ENCODE measurements at places on chromosomes 5 and 9. TPM values are rescaled to one million over a fixed set of nuclear protein-coding genes. Genes with fewer than 3 reads are reported as not detected.
A peak's percentile ranks its signal among the peaks of the same experiment; 100 is the strongest.

PCA3 gene
- total RNA-seq = not detected

PAEP gene
- total RNA-seq = not detected

HACD4 gene
- 5.3 TPM for total RNA-seq

SLC31A1 gene
- 16.7 TPM for total RNA-seq

EGFL7 gene
- 0.94 TPM for total RNA-seq

LMAN2 gene
- 91.5 TPM for total RNA-seq

OR1L1 gene
- not detected for total RNA-seq

INSL6 gene
- total RNA-seq = not detected

CCIN gene
- not detected for total RNA-seq

SH3PXD2B gene
- 0.84 TPM for total RNA-seq

RGS7BP gene
- not detected for total RNA-seq

SPINK7 gene
- total RNA-seq = not detected

GRCh38 chr5:112799661-112800060 is 61.4 kb upstream of the SRP19 start:
- H3K4me1 ChIP-seq = peaks cover 1% of the 10 kb centered on the region
- no peak overlapping the region for H3K27ac ChIP-seq
- no peak for DNase-seq
- peaks cover 7% of the 10 kb centered on the region for H3K36me3 ChIP-seq

DNA sequence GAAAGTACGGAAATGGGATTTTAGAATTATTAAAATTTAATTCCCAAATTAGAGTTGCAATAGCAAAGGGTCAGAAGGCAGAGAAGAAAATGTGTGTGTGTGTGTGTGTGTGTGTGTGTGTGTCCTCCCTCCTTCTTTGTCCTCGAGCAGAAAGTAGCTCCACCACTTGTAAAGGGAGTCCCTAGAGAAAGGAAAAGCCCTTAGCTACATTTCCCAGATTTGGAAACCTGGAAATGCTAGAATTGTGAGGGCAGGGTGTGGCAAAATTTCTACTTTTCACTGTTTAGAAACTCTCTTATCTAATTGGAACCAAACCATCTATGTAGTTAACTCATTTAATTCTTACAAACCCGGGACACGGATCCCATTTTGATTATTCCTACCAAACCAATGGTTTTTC is 33.2 kb upstream of the LIFR start:
- H3K4me3 ChIP-seq = no peak overlapping the region

DNA sequence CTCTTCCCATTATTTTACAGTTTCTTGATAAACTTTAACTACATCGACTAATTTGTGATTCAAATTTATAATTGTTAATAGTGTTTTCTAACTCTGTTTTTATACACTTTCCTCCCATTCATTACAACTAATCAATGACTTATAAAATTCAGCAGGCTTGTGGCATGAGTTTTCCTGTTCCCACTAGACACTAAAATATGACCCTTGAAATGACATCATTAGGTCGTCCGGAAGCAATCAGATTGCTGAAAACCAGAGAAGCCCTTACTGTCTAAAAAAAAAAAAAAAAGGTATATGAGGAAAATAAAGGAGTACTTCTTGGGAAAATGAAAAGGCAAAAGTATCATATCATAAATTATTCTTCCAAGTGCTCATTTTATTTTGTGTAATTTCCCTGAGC is 553.7 kb downstream of the ZNF608 start:
- H3K4me1 ChIP-seq = no peaks in the 10 kb centered on the region
- DNase-seq = no peak
- no peak overlapping the region for H3K4me3 ChIP-seq
- H3K36me3 ChIP-seq = no peaks in the 10 kb centered on the region

DNA sequence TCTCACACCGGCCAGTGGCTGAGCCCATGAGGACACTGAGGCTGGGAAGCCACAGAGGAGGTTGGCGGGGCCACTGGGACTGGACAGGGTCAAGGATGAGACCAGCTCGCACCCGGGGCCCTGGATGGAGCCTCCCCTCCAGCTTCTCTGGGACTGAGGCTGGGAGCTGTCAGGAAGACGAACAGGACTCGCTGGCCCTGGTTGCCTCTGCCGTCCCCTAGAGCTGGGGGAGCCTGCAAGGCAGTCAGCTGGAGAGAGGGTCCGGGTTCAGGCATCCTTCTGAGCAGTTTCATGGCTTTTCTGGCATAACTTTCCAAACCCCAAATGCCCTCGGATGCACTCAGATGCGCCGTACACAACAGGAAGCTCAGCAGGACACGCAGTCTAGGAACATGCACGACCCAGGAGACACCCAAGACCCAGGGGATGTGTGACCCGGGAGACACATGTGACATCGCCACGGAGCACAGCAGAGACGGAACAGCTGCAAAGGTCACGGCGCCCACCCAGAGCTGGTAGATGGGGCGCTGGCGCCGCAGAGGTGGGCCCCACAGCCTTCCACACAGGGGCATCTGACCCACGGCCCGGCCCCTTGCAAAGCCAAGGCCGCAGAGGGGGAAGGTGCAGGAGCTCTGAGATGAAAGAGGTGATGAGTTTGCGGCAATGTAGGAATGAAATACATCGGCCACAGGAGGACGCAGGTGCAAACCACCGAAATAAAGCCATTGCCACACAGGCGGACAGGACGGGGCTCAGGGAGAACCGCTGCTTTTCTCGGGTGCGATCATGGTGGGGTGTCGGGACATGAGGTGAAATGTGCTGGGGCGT is 17.1 kb downstream of the TPPP start:
- no peak overlapping the region for H3K27ac ChIP-seq
- no peak overlapping the region for H3K4me3 ChIP-seq
- DNase-seq = no peak
- no peaks in the 10 kb centered on the region for H3K36me3 ChIP-seq
- peaks cover 8% of the 10 kb centered on the region for H3K4me1 ChIP-seq

- peaks cover 44% of the 10 kb centered on the region for H3K4me1 ChIP-seq
- peaks cover 3% of the 10 kb centered on the region for H3K36me3 ChIP-seq
- H3K27ac ChIP-seq = no peak overlapping the region
- no peak for DNase-seq
- no peak overlapping the region for H3K4me3 ChIP-seq
These were observed 24.4 kb downstream of the ARHGAP26 start for GRCh38 chr5:142794537-142794936.

GRCh38 chr5:927172-928015 is 34.7 kb downstream of the TRIP13 start:
- H3K36me3 ChIP-seq = peaks cover 2% of the 10 kb centered on the region
- H3K27me3 ChIP-seq = peaks cover 44% of the 10 kb centered on the region
- H3K4me1 ChIP-seq = peaks cover 1% of the 10 kb centered on the region
- H3K4me3 ChIP-seq = no peak overlapping the region

- no peak overlapping the region for H3K27ac ChIP-seq
- H3K27me3 ChIP-seq = no peaks in the 10 kb centered on the region
- no peak overlapping the region for H3K4me3 ChIP-seq
These were observed 9.1 kb downstream of the AK1 start for GRCh38 chr9:127868278-127868902.

GRCh38 chr9:137293094-137293481 is 9.0 kb downstream of the NRARP start:
- no peak overlapping the region for H3K27ac ChIP-seq
- H3K4me1 ChIP-seq = peaks cover 9% of the 10 kb centered on the region
- no peak for DNase-seq
- no peaks in the 10 kb centered on the region for H3K36me3 ChIP-seq
- peaks cover 38% of the 10 kb centered on the region for H3K27me3 ChIP-seq

- H3K4me3 ChIP-seq = no peak overlapping the region
- H3K27me3 ChIP-seq = peaks cover 25% of the 10 kb centered on the region
- no peak for DNase-seq
- H3K27ac ChIP-seq = no peak overlapping the region
These were observed 62.7 kb upstream of the OSMR start for GRCh38 chr5:38783011-38783561.

DNA sequence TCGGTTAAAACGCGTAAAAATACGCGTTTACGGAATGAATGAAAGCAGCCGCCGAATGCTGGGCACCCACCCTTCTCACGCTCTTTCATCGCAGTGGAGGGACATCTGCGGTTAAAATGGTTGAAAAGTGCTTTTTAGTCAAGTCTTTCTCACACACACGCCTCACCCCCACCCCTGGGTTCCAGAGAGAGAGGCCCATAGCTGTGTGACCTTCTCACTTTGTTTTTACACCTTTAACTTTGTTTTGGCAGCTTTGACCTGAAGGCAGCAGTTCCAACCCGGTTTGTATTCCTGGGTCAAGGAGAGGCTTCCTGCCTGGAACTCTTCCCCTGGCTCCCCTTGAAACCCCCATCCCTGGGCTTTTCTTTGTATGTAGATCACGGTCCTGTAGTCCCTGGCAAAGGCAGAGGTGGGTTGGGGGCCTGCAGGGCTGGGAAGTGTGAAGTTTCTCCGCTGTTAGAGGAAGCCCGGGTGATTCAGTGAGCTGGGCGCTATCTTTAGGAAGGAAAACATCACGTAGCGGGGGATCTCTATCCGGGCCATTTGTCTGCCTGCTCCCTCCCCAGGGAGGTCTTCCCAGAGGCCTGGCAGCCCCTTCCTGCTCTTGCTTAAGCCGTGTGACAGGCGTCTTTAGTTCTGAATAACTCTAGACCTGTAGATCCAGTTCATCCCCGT is 29.6 kb downstream of the SPRY4 start:
- H3K27me3 ChIP-seq = no peaks in the 10 kb centered on the region
- H3K4me1 ChIP-seq = no peaks in the 10 kb centered on the region
- H3K36me3 ChIP-seq = no peaks in the 10 kb centered on the region
- no peak for DNase-seq

- no peak for DNase-seq
- H3K4me3 ChIP-seq = no peak overlapping the region
- no peaks in the 10 kb centered on the region for H3K36me3 ChIP-seq
- no peak overlapping the region for H3K27ac ChIP-seq
- no peaks in the 10 kb centered on the region for H3K4me1 ChIP-seq
These were observed 31.2 kb downstream of the OTP start for GRCh38 chr5:77607324-77607723.

DNA sequence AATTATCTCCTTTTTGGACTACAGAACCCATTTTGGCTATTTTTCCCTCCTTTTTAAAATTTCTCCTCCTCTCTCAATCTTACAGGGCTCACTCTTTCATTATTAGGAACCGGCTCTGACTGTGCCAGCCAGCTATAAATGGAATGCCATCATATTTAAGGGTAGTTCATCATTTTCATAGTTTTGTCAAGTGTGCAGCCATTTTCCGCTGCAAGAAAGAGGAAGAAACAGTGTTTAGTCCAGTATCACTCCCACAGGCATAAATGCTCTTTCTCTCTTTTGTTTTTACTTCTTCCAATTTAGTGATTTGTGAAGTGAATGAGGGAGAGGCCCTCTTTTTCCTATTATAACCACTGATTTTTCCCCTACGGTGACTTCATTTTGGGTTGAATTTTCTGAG is 290.0 kb downstream of the NR3C1 start:
- no peak overlapping the region for H3K27ac ChIP-seq
- H3K27me3 ChIP-seq = no peaks in the 10 kb centered on the region
- no peak for DNase-seq
- peaks cover 5% of the 10 kb centered on the region for H3K36me3 ChIP-seq
- H3K4me3 ChIP-seq = no peak overlapping the region
- peaks cover 17% of the 10 kb centered on the region for H3K4me1 ChIP-seq

GRCh38 chr9:137552022-137552768 is 516 bp downstream of the MRPL41 start:
- H3K27ac ChIP-seq = peak overlapping the region; percentile 72
- no peaks in the 10 kb centered on the region for H3K27me3 ChIP-seq
- peak overlapping the region; percentile 88 for H3K4me3 ChIP-seq

DNA sequence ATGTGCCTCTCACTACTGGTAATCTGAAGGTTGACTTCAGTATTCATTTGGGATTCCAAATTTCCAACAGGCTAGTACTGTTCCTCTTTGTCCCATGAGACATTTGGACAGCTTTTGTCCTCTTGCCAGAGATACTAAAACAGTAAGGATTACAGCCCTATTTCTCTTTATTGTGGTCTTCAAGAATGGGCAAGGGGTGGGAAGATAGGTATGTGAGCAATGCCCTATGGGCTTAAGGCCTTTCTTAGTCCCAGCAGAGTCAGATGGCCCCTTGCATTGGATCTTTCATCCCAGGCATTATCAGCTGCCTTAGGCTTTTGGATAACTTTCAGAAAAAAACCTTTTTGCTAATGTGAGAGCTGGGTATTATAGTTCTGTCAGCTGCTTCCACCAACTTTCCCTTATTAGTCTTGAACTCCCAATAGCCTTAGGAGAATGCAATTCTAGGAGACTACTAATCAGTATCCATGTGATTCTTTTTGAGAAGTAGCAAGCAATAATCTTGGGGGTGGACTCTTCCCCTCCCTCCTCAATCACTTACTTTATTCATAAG is 361.1 kb upstream of the NUDT12 start:
- no peak for DNase-seq
- no peaks in the 10 kb centered on the region for H3K27me3 ChIP-seq

- peaks cover 69% of the 10 kb centered on the region for H3K4me1 ChIP-seq
- no peak overlapping the region for H3K4me3 ChIP-seq
- peak overlapping the region; percentile 77 for H3K27ac ChIP-seq
- H3K27me3 ChIP-seq = no peaks in the 10 kb centered on the region
These were observed 28.0 kb upstream of the ADAM19 start for GRCh38 chr5:157603333-157604190.

- H3K4me1 ChIP-seq = peaks cover 7% of the 10 kb centered on the region
- H3K27ac ChIP-seq = no peak overlapping the region
- no peaks in the 10 kb centered on the region for H3K36me3 ChIP-seq
- H3K4me3 ChIP-seq = no peak overlapping the region
- no peak for DNase-seq
- no peaks in the 10 kb centered on the region for H3K27me3 ChIP-seq
These were observed 102.1 kb downstream of the ACER2 start for GRCh38 chr9:19510907-19511306.

GRCh38 chr5:108681079-108681921 is 66.4 kb upstream of the FER start:
- no peaks in the 10 kb centered on the region for H3K36me3 ChIP-seq
- peak; percentile 3 for DNase-seq
- no peaks in the 10 kb centered on the region for H3K4me1 ChIP-seq

DNA sequence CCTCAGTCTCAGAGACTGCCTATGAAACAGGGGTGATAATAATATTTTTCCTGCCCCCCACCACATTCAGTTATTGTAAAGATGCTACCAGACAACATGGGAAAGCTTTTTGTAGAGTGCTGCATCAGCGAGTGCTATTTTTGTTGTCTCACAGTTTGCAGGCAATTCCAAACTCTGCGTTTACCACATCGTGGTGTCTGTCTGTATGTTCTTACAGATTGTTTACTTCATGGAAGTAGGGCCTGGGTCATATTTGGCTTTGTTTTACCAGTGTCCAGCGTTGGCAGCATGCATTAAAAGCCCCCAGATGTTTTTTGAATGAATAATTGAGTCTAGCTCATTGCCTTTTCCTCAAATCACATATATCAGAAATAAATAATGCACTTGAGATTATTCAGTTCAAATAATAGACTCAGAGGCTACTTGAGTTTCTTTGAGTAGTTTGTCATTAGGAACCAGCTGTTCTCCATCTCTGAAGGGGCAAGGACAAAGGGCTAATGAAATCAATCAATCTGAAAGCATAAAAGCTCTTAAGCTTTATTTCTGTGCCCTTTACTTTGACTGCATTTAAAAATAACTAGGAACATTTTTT is 243.7 kb downstream of the CWC27 start:
- H3K27ac ChIP-seq = no peak overlapping the region
- H3K36me3 ChIP-seq = peaks cover 2% of the 10 kb centered on the region
- H3K4me1 ChIP-seq = no peaks in the 10 kb centered on the region
- DNase-seq = no peak
- no peak overlapping the region for H3K4me3 ChIP-seq
- no peaks in the 10 kb centered on the region for H3K27me3 ChIP-seq

- peaks cover 6% of the 10 kb centered on the region for H3K27me3 ChIP-seq
- H3K27ac ChIP-seq = no peak overlapping the region
- DNase-seq = no peak
- no peaks in the 10 kb centered on the region for H3K4me1 ChIP-seq
- no peaks in the 10 kb centered on the region for H3K36me3 ChIP-seq
These were observed 201.4 kb downstream of the ADAMTSL1 start for GRCh38 chr9:18675332-18675731.

- peak overlapping the region; percentile 65 for H3K27ac ChIP-seq
- peak overlapping the region; percentile 64 for H3K4me3 ChIP-seq
- peaks cover 2% of the 10 kb centered on the region for H3K36me3 ChIP-seq
- no peaks in the 10 kb centered on the region for H3K27me3 ChIP-seq
- peaks cover 24% of the 10 kb centered on the region for H3K4me1 ChIP-seq
These were observed 58.7 kb upstream of the ERBIN start for GRCh38 chr5:65867542-65868195.
